Uterus (tissue), 4 donors: ENCODE measurements at places on chromosomes 12 and 14.

DNA sequence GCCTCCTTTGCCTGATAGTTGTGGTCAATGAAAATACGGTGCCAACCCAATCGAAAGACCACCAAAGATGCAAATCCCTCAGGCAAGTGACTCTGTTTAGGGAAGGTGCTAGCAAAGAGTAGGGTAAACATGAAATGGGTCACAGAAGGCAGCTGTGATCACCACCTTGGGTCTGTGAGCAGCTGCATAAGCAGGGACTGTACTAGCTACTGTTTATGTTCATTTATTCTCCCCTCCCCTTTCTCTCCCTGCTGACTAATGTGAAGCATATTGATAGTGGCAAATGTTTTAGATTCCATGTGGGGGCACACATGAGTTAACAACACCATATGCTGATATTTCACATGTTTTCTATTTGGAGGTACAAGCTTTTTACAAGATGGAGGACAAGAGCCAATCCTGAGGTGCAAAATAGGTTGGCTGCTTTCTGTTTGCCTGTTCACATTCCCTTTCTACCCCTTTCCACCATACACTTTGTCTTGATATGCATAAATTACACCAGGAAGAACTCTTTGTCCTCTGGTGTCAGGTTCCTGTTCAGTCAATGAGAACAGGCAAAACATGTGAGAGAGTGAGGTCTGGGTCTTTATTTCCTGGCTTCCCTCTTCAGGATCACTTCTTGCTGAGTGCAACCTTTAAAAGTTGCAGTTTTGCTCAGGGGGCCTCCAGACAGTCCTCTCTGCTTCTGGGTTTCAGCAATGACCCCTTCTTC, 71.1 kb downstream of the AVPR1A start:
- DNase-seq, result no peak

DNA sequence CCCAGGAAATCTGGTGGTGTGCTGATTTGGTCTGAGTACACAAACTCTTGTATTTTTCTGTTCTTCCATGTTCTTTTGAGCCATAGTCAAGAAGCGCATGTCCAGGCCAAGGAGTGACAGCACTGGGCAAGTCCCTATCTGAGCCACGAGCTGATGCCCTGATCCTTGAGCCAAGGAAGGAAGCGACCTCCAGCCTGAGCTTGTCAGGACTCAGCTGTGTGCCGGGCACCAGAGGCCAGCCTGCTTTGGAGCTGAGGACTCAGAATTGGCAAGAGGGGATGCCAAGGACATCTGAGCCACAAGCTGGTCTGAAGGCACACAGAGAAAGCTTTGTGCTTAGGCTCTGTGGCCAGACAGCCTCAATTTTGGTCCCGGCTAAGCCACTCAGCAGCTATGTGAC, 52.6 kb downstream of the GALNT16 start:
- peak; percentile 5 for DNase-seq

DNA sequence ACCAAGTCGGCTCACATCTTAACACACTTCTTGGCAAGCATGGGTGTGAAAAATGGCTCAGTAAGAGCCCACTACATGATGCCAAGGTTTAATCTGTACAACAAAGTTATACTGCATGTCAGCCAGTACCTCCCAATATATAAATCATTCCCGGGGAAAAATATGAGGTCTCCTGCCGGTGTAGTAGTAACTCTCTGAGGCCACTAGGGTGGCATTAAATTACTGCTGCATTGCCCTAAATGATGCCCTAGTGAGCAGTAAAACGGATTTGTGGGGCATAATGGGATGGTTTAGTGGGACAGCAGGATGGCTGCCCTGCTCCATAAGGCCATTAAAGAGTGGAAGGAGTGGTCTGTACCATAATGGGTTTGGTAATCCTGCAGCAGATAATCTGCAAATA, 267.7 kb downstream of the MED13L start:
- no peak for DNase-seq

GRCh38 chr12:85461127-85461526, 181.1 kb downstream of the ALX1 start:
- DNase-seq, result no peak

DNA sequence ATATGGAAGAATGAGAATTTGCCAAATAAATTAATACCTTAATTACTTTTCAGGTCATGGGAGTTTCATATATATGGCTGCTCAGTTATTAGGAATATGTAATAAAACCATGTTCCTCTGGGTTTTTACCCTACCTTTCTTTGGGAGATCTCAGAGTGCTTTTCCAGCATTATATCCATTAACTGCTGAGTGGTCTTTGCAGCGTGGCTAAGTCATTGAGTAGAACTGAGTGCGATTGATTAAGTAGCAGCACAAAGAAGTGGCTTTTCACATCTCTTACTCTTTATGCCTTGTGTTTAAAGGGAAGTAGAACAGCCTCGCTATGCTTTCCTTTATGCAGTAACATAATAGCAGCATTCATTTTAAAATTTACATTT, 340.1 kb downstream of the SNAPC1 start:
- no peak for DNase-seq

DNA sequence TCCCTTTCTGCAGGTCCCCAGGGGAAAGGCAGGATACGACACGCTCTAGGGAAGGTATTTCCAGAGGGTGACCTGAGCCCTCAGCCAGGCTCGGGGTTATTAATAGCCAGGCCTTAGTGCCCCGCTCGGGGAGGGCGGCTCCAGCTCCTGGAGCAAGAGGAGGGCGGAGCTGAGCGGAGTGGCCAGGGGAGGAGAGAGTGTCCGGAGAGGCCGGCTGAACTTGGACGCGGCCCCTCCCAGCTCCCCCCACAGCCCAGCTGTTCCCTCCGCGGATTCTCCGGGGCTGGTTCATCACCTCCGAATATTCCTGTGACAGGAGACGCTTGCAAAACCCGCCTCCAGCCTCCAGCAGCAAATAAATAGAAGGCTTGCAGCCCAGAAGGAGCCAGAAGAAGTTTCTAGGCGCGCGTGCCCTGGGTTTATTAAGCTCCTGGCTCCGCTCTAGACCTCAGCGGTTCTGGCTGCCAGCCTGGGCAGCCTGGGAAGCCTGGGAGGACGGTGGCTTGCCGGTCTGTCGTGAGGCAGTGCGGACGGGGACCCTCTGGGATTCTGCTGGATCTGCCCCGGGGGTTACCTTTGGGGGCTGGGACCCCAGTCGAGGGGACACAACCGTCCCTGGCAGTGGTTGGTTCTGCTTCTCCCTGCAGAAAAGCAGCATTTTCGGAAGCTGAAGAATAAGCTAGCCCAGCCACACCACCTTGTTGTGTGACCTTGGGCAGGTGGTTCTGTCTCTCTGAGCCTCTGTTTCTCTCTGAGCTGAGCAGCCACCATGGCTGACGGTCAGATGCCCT, at the start of gene HSPB8:
HSPB8 (plus strand) TSS at position 388 of the 791 bp plus-strand sequence; CDS start at position 770, 382 bp downstream.
- peak; percentile 94 for DNase-seq

GRCh38 chr14:65206448-65207096, 104.3 kb upstream of the MAX start:
- no peak for DNase-seq

DNA sequence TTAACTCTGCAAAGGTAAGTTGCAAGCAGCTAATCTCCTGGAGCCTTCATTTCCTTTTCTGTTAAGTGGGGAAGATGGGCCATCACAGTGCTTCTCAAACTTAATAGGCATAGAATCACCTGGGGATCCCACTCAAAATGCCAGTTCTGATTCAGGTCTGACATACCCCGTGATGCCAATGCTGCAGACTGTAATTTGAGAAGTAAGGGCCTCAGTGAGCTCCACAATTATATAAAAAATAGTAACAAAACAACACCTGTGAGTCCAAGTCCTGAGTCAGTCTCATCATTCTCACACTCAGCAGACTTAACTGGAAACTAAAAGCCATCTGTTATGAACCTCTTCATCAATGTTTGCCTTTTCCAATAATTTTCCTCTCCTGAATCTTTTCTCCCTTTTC, 10.8 kb upstream of the PSMA6 start:
- no peak for DNase-seq

DNA sequence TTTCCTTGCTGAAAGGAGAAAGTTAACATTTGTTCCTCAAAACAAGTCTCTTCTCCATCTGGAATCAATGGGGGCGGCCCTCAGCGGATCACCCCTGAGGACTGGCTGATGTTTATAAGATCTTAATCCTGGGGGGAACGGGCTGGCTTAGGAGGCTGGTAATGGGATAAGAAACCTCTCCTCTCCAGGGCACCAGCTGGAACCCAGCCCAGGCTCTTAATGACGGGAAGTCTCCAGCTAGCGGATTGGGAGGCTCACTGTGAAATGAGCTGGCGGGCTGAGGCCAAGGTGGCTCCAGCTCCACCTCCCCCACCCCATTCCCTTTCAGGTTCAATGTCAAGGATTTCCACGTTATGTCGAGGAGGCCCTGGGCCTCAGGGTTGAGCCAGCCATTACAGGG, 1133.0 kb downstream of the VRK1 start:
- no peak for DNase-seq
